GM04503 (cell line): ENCODE measurements at places on chromosomes 3 and 15.

- no peak for DNase-seq
These were observed at the start of gene MYRIP for GRCh38 chr3:39809181-39809994. MYRIP (plus strand) TSS chr3:39809609; CDS start chr3:39900817, 91,208 bp downstream.

DNA sequence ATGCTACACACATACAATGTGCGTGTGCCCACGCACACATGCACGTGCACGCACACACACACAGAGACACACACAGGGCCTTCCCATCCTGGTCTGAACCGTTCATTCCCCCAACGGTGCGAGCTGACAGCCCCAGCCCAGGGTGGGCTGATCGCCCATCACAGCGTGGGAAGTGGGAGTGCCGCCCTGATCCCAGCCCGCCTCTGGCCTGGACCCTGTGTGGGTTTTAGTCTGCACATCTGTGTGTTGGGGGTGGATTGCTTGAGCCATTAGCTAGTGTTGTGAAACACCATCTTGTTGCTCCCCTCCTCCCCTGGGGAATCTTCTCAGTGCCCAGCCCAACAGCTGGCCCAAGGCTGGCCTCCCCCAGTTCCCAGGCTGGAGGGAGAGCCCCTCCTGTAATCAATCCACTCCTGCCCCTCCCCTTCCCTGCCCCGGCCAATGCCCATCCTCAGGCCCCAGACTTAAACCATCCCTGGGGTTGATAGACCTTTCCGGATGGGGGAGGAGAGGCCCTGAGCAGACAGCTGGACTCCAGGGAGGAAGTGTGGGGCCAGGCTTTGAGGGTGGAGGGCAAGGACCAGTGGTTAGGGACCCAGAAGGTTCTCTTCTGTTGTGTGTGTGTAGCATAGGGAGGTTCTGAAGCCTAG lies 8.3 kb downstream of the SEMA3G start:
- peak; percentile 16 for DNase-seq

- DNase-seq, result no peak
These were observed 11.1 kb upstream of the PLAAT1 start for GRCh38 chr3:193229851-193230420.

DNA sequence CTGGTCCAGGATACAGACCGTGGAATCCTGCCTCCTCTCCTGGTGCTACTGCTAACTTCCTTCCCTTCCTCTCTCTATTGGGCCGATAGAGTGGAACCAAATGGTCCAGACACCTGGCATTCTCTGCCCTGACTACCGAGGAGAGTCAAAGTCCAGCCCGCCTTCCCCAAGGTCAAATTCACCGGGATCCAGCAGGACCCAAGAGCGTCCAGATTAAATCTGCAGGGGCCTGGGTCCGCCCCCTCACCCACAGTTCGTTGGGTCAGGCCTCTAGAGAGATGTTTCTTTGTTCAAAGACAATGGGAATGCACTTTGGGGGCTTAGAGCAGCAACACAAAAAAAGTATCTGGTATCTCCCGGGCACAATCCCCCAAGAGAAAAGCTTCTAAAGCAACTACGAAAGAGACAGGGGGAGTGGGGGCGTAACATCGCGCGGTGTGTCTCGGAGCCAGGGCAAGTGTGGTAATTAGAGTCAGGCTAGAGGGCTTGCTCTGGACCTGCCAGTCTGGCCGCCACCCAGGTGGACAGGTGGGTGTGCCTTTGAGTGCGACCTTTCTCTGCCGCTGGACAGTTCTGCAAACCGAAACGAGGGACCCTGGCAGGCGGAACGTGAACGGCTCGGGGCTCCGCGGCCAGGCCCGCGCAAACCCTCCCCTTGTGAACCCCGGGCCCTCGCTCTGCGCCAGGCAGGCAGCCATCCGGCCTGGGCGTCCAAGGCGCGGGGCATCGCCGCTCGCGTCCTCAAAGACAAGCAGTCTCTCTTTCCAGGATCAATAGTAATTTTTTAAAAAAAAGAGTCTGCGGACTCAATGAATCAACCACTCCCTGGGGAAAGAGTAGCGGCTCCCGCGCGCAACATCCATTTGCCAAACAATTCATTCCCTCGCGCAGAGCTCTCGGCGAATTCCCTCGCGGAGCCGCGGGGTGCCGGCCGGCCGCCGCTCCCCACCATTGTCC lies 806 bp downstream of the KLHL25 start:
- DNase-seq, result no peak

- no peak for DNase-seq
These were observed 262.4 kb downstream of the SLC9A9 start for GRCh38 chr3:143585720-143586456.

DNA sequence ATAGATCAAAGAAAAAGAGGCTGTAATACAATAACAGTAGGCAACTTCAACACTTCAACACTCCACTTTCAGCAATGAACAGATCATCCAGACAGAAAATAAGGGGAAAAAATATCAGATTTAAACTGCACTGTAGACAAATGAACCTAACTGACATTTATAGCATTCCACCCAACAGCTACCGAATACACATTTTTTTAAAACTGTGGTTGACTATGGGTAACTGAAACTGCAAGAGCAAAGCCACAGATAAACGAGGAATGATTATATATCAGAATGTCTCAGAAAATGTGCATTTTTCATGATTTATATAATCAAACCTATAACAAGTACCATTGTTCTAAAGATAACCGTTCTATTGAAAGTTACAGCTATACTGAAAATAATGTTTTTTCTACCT lies 514.9 kb upstream of the DPPA4 start:
- no peak for DNase-seq

DNA sequence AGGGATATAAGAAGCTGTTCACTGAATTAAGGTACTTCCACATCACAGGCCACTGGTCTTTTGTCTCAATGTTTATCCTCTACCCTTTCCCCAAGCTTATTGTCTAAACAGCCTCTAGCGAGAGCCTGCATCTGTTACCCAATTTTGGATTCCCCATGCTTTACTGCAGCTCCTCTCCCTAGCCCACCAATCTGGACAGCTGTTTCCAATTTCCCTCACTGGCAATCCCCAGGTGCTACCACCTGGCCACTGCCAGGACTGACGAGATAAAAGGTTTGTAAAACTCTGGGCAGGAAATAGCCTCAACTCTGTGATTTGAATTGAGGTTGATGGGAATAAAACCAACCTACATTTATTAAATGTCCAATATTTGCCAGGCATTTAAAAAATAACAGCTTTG lies 58.0 kb upstream of the TEX9 start:
- no peak for DNase-seq

GRCh38 chr15:36959746-36960145 lies 140.6 kb downstream of the MEIS2 start:
- no peak for DNase-seq

DNA sequence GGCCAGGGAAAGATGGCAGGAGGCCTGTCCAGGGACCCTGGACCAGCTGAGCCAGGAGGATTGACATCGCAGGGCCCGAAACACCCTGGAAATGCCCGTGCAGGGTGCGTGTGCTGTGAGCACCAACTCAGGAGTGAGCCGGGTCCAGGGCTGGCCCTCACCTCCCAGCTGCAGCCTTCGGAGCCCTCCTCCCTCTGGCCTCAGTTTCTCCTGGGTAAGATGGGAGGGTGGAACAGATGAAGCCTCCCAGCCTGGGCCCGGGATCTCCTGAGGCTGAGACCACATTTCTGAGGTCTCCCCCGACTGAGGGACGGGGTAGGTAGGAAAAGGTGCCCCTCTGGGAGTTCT lies 5.3 kb upstream of the CALML4 start:
- no peak for DNase-seq

DNA sequence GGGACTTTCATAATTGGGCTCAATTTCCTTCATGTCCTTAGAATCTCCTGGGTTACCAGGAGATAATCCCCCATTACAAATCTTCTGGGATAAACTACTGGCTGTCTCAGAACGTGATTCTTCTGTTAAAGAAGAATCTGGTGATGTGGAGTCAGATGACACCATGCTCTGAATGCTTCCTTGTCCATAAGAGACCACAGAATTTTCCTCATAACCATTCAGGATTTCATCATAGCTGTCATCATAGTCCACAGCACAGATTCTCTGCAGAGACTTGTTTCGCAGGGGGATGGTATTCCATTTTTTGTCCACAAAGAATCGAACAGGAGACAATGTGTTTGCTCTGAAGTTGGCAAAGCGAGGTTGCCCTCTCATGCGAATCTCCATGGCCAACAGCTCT lies 109.8 kb upstream of the TSPAN3 start:
- DNase-seq, result peak; percentile 12

DNA sequence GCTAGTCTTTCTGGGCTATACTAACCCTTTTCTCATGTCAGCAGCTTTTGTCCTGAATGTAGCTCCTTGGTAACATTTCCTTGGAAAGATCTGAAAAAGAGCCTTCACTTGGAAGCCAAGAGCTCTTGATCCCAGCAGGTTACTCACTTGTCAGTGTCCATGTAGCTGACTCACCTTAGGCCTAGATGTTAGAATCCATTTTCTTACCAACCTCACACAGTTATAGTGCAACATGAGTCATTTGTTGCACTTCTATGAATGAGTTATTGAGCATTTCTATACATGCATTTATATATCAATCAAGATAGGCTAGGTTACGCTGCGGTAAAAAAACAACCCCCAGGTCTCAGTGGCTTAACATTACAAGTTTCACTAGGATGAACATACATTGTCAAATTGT lies 106.8 kb upstream of the SLC7A14 start:
- no peak for DNase-seq

- DNase-seq, result no peak
These were observed 75.5 kb upstream of the PLSCR5 start for GRCh38 chr3:146680617-146681016.

GRCh38 chr15:56252386-56252785 lies 8.7 kb upstream of the RFX7 start:
- DNase-seq, result no peak

GRCh38 chr3:153050978-153051377 lies 111.0 kb upstream of the RAP2B start:
- no peak for DNase-seq

DNA sequence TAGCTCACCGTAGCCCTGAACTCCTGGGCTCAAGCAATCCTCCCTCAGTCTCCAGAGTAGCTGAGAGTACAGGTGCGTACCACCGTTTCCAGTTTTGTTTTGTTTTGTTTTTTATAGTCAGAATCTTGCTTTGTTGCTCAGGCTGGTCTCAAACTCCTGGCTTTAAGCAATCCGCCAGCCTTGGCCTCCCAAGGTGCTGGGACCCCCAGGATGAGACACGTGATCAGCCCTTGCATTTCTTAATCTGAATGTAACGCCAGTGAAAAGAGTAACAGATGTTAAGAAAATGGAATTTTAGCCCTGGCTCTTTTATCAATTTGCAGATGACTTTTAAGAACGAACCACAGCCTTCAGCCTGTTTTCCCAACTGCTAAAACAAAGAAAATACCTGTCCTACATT lies 451.3 kb downstream of the SHQ1 start:
- no peak for DNase-seq

DNA sequence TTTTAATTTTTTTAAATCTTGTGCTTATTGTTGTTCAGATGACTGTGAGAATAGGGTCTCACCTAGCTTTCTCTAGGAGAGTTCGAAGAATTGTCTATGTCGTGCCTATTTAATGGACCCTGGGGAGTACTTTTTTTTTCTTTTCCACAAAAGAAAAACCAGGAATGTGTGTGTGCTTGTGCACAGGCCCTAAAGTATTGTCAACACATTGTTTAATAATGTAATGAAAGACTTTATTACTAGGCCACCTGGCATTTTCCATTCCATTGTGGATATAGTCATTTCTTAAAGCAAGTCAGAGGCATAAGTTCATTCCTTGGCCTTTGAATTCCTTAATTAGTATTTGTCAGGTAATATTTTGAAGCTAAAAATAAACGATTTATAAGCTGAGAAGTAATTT lies 135.9 kb downstream of the KLHL25 start:
- DNase-seq, result no peak
